ENCODE measurements at places on chromosomes 4 and X. TPM values are rescaled to one million over a fixed set of nuclear protein-coding genes. Genes with fewer than 3 reads are reported as not detected.
A peak's percentile ranks its signal among the peaks of the same experiment; 100 is the strongest.

Gene LGI2
- under 0.01 TPM for total RNA-seq

Gene ARMCX4
- 5.0 TPM for total RNA-seq

Gene RTL5
- 2.2 TPM for total RNA-seq

Gene FAM184B
- total RNA-seq: under 0.01 TPM

Gene SNCA
- total RNA-seq: 0.29 TPM

GRCh38 chr4:47579235-47579634, 94.2 kb downstream of the ATP10D start:
- no peak for DNase-seq

DNA sequence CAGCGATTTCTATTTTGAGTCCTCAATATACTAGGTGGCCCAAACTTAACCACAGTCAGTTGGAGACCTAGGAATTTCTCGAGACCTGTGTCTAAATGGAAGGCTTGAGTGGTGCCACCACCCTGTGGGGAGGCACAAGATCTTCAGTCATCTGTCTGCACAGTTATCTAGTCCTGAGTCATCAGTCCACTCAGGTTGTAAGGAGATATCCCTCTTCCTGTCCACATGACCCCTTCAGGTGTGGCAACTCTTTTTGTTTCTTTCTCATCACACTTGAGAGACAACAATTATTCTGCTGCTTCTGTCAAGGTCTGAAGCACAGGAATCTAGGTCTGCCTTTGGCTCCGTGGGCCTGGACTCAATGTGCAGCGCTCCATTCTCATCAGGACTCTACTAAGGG, 64.4 kb upstream of the IBSP start:
- no peak for DNase-seq

DNA sequence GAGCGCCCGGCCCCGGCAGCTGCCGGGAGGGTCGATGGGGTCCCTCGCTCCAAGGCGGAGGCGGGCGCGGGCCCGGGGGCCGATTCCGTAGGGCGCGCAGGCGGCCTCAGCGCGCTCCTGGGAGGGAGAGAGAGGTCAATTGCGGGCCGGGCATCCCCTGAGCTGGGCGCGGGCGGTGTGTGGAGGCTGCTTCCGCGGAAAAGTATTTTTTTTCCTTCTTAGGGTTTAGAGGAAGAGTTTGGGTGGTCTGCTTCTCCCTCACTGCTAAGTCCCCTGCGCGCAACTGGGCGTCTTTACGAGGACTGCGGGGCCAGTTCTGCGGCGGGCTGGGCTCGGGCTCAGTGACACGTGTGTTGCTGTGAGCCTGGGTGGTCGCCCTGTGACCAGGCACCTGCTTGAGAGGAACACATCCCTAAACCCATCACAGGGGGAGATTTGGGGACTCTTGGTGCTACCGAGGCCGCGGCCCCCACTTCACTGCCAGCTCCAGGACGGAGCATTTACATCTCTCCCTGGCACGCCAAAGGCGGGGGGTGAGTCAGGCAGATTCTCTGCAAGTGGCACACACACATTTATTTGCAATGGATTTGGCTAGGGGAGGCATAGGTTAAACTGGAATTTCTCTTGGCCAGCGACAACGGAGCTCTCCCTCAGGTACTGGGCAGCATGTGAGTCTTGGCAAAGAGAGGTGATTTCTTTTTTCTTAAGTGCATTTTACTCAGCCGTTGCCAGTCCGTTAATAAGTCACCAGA, 151.2 kb upstream of the SLC4A4 start:
- peak; percentile 96 for DNase-seq

- peak; percentile 38 for DNase-seq
Observed at GRCh38 chr4:86218746-86219473, 140.9 kb downstream of the MAPK10 start.

Measured in osteoblast (primary cell).